ENCODE measurements at places on chromosomes 4 and X.

DNA sequence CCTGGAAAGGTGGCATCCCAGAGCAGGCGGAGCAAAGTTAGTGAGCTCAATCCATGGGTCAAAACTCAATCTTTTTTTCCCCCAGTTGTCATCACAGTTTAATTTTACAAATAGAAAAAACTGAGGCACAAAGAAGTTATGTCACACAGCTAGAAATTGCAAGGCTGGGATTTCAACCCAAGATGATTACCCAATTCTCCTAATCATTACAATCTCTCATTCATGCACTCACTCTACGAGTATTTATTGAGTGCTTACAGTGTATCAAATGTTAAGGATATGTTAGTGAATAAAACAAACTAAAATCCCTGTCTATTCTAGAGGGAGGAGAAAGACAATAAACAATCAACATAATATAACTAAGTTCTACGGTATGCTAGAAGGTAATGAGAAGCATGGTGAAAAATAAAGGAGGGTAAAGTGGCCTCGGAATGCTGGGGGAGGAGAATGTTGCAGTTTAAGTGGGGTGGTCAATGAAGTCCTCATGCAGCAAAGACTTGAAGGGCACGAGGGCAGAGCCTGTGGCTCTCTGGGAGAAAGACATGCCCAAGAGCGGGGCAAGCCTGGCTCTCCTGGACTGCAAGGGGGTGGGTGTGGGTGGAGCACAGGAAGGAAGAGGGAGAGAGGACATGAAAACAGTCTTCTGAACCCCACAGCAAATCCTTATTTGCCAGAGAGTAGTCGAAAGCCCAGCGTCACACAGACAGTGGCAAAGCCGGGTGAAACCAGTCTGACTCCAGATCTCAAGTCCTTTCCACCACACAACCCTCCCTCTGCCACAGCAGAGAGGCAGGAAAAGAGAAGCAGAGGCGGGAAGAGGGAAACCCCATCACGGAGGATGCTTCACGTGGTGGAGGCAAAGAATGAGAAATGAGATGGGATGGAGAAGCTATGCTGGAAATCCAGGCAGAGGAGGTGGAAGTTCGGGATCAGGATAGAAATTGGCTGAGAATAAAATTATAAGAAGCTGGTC, 48.3 kb downstream of the RAB33B start:
- DNase-seq = no peak

- peak; percentile 35 for DNase-seq
Observed at GRCh38 chrX:2507904-2508627, 7.3 kb upstream of the DHRSX start.

DNA sequence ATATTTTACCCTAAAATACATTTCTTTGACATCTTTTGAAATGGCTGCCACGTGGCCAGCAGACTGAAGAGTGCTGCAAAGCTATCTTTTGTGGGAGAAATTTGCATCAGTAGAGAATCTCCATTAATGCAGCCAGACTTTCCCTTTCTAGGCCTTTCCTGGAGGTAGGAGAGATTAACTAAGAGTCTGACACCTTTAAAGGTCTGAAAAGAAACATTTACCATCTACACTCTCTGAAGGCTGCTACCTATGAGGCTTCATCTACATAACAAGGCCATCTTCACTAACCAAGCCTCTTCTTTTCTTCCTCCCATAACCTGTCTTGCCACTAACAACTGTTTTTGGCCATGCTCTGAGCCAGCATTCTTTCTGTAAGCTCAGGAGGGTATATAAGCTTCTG, 17.8 kb upstream of the SPRY1 start:
- DNase-seq = no peak

GRCh38 chrX:135544338-135544948, 24.0 kb downstream of the INTS6L start:
- no peak for DNase-seq

DNA sequence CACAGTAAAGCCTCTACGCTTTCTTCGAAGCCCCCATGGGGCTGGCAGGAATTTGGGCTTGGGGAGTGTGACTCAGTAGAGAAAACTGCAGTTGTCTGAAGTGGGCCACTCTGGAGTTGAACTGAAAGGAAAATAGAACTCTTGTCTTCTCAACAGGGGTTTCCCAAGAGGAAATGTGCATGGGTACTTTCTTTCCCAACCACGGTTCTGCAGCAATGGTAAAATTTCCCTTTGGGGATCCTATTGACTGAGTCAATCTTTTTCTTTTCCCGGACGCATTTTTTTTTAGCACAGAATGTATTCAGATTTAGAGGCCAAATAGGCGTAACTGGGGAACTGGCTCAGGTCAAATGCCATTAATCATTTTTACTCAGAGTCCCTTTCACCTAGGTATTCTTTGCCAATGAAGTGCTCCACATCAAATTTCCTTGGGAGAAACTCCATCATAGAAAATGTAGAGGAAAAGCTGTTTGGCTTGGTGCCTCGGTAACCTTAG, 269.3 kb downstream of the STIM2 start:
- DNase-seq = no peak

- peak; percentile 76 for DNase-seq
Observed at GRCh38 chrX:40171513-40172400, 74.0 kb upstream of the BCOR start.

DNA sequence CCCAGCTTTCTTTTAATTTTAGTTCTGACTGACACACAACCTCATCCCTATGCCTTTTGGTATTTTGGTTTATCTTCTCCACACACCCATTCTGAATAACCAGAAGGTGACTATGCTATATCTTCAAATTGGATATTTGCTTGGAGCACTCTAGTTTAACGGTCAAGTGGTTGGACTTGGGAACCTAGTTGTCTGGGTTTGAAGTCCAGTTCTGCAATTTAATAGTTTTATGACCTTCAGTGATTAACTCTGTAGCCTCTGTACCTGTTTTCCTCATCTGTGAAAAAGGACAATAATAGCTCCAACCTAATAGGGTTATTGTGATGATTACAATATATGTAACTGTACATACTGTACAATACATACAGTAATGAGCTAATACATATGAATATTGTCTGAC, 20.0 kb downstream of the PPM1K start:
- no peak for DNase-seq

DNA sequence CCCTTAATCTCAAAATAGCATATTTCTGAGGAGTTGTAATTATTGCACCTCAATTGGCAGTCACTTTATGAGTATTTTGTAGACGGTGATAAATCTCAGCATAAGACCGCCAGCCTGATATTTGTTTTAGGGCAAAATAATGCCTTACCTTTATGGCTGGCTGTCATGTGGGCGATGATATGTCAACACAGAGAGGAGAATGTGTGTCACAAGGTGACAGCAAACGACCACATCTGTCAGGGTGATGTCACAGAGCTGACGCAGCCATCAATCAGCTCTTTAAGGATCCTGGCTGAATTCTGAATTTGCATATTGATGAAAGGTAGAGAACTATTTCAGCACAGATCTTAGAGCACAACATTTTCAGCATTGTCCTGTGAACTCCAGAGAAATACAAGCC, 209.7 kb downstream of the CEP135 start:
- no peak for DNase-seq

- no peak for DNase-seq
Observed at GRCh38 chr4:188603646-188604045, 464.4 kb downstream of the TRIML1 start.

DNA sequence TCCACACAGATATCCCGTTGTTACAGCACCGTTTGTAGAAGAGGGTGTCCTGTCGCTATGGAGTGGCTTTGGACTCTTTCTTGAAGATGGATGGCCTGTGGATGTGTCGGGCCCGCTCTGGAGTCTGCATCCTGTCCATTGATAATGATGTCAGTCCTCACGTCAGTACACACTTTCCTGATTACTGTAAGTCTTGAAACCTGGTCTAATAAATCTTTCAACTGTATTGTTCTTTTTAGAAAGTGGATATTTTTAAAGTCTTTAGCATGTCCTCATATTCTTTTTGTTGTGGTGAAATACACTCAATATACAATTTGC, 14.9 kb downstream of the MSANTD1 start:
- no peak for DNase-seq

- no peak for DNase-seq
Observed at GRCh38 chr4:157121401-157121800, 45.5 kb downstream of the GLRB start.

DNA sequence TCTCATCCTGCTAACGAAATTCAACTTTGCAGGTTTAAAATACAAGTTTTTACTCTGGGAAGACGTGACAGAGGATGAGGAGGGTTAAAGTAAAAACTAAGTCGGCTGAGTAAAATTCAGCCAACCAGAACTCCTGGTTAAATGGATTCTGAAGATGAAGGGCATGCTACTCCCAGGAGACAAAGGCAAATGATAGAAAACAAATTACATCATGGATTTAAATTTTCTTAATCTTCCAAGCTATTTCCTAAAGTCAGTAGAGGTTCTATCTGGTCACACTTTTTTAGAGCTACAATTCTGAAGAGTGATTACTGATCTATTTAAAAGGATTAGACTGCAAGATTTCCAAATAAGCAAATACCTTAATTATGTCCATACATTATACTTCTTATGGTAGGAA, 47.9 kb downstream of the ZNF827 start:
- DNase-seq = no peak

- DNase-seq = no peak
Observed at GRCh38 chr4:105150503-105150902, 3.8 kb downstream of the TET2 start.

GRCh38 chr4:83093060-83093640, 21.4 kb downstream of the PLAC8 start:
- no peak for DNase-seq

- no peak for DNase-seq
Observed at GRCh38 chrX:27619459-27619858, 29.3 kb downstream of the DCAF8L2 start.

- no peak for DNase-seq
Observed at GRCh38 chr4:176653401-176654220, 139.1 kb downstream of the VEGFC start.

- no peak for DNase-seq
Observed at GRCh38 chr4:108649863-108650211, 562 bp upstream of the OSTC start.

DNA sequence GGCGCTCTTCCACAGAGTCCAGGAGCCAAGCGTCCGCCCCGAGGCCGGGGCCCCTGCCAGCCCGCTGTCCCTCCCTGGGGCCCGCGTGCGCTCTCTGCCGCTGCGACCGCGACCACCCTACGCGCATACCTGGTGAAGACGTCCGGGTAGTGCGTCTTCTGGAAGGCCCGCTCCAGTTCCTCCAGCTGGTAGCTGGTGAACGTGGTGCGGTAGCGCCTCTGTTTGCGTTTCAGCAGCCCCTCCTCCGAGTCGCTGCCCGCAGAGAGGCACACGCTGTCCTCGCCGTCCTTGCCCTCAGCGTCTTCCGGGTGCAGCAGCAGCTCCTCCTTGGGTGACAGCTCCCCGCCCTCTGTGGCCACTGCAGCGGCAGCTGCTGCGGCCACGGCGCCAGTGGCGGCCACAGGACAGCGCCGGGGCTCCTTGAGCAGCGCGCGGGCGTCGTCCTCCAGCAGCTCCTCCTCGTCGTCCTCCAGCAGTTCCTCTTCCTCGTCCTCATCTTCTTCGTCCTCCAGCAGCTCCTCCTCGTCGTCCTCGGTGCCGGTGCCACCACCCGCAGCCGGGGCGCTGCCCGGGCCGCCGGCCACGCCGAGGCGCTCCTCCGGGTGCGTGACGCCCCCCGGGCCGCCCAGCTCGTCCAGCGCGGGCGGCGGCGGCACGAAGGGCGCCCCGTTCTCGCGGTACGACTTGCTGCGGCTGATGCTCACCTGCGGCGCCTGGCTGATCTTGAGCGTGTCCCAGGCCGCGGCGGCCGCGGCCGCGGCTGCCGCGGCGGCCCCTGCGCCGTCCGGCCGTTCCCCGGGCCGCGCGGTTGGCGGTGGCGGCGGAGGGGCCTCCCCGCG, 2.8 kb downstream of the ARX start:
- no peak for DNase-seq

- no peak for DNase-seq
Observed at GRCh38 chr4:39083164-39083563, 21.1 kb downstream of the KLHL5 start.

DNA sequence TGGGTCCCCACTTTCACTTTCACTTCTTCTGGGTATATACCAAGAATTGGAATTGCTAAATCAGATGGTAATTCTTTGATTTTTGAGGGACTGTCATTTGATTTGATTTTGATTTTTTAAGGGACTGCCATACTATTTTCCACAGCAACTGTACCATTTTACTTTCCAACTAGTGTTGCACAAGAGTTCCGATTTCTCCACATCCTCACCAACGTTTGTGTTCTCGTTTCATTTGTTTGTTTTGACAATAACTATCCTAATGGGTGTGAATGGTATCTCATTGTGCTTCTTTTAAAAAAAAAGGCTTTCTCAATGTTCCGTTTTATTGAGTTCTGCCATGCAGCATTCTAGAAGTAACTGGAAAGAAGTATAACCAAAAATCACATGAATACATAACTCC, 62.6 kb downstream of the C4orf46 start:
- no peak for DNase-seq

DNA sequence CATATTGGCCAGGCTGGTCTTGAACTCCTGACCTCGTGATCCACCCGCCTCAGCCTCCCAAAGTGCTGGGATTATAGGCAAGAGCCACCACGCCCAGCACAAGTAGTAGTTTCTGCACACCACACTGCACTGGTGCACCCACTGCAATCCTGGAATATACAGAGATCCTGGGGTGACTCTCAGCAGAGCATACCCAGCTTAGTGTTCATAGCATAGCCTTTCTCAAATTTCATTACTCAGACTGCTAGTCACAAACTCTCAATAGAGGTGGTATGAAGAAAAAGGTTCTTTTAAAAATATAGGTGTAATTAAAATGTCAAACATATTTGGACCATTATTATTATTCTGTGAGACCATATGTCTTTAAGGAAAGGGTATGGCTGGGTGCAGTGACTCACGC, 6.2 kb upstream of the ARHGAP10 start:
- no peak for DNase-seq

DNA sequence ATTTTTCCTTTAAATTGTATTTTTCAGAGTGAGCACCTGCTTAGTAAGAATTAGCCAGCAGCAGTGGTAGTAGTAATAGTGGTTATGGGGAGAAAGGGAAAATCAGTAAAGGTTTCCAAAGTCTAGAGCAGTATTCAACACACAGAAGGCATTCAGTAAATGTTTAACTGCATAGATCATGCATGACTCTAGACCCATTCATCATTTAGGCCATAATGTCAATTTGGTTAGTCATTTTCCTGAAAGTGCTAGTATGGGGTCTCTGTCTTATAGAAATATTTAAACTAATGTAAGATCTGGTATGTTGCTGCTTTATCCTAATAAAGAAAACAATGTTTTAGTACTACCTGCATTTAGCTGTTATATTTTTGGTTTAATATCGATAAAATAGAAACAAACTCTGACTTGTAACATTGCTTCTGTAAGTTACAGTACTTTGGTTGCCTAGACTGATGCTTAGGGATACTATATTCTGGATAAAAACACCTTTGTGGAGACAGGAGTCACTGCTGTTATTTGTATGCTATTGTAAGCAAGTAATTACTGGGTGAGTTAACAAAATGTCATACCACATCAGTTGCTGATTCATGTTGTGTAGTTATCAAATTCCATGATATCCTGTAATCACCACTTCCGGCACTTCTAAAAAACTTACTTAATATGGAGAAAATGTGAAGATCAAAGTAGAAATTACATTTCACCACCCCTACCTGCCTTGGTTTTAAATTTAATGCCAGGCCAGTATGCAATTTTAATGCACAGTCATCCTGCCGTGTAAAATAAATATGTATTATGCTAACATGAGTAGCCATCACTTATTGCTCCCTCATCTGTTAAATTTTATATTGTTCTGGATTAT, 115.8 kb upstream of the BMPR1B start:
- no peak for DNase-seq

GRCh38 chrX:56313308-56313707, 81.2 kb downstream of the KLF8 start:
- DNase-seq = no peak
